Fibroblast of skin of right quadriceps (primary cell): ENCODE measurements at places on chromosomes 1 and 21.

GRCh38 chr1:207218512-207219362 is 102.7 kb upstream of the CD55 start:
- no peak for DNase-seq

GRCh38 chr1:6962478-6962995 is 177.3 kb downstream of the CAMTA1 start:
- peak; percentile 32 for DNase-seq

DNA sequence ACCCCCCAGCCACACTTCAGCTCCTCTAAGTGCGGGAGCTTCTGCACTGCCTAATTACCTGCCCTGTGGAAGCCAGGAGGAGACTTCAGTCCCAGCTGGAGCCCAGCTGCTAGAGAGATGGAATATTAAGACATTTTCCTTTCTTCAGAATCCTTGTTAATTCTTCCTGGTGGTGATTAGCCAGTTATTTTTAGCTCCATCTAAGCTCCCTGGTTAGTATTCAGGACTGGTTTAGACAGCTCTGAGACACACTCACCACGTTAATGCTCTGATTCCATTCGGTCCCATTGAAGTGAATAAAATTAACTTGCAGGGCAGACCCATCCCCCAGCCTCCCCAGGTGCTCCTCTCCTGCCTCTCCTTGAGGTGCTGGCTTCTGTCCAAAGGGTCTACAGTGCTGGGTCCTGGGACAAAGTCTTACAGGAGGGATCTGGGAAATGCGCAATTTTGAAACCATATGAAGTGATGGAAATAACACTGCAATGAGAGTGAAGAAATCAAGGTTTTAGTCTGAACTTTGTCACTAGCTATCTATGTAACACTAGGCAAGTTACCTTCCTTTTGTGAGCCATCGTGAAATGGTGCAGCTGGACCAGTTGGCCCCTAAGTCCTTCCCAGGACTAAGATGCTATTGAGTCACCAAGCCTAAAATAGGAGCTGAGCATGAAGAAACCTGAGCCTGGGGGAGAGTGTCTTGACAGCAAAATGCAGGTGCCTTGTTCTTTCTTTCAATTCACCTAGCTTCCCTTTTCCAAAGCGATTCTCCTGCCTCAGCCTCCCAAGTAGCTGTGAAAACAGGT is 117.4 kb upstream of the ATP1A1 start:
- DNase-seq: no peak

- peak; percentile 80 for DNase-seq
These were observed 71.5 kb upstream of the PTGFR start for GRCh38 chr1:78419309-78419708.
